T-cell (primary cell): ENCODE measurements at places on chromosomes 2 and 18. TPM values are rescaled to one million over a fixed set of nuclear protein-coding genes. Genes with fewer than 3 reads are reported as not detected.

Gene EPB41L3
- 3.6 TPM for total RNA-seq

Gene KCNE4
- total RNA-seq, result not detected

Gene PPP1R7
- total RNA-seq, result 53.4 TPM

Gene GNAL
- 0.18 TPM for total RNA-seq

Gene TTC27
- 20.5 TPM for total RNA-seq

GRCh38 chr2:201130524-201131186 is 14.7 kb downstream of the CFLAR start:
- H3K4me3 ChIP-seq, result peak overlapping the region; percentile 8
- H3K27me3 ChIP-seq, result no peaks in the 10 kb centered on the region
- H3K4me1 ChIP-seq, result peaks cover 71% of the 10 kb centered on the region
- DNase-seq, result peak; percentile 68
- H3K36me3 ChIP-seq, result peaks cover 6% of the 10 kb centered on the region
- peak overlapping the region; percentile 97 for H3K27ac ChIP-seq

DNA sequence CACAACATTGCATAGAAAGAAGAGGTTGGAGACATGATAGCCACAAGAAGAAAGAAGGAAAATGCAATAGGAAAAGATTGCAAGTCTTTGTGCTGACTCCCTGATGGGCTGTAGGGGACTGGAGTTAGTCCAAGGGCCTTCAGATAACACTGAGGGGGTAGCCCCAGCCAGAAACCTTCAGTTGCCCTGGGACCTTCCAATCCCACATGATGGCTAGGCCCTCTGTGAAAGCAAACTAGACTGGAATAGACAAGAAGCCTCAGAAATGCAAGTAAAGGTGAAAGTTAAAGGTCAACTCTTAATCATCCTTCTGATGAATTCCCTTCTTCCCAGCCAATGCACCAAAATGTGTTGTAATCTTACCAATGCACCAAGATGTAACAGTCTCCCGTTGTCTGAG is 19.2 kb downstream of the CMPK2 start:
- H3K27ac ChIP-seq, result no peak overlapping the region
- DNase-seq, result no peak
- no peaks in the 10 kb centered on the region for H3K4me1 ChIP-seq
- no peak overlapping the region for H3K4me3 ChIP-seq
- H3K27me3 ChIP-seq, result no peaks in the 10 kb centered on the region

- no peaks in the 10 kb centered on the region for H3K27me3 ChIP-seq
- H3K36me3 ChIP-seq, result no peaks in the 10 kb centered on the region
- peak overlapping the region; percentile 89 for H3K27ac ChIP-seq
- H3K4me3 ChIP-seq, result peak overlapping the region; percentile 93
These were observed 815 bp downstream of the CEBPZ start for GRCh38 chr2:37230581-37230980.

- H3K4me1 ChIP-seq, result no peaks in the 10 kb centered on the region
- no peak for DNase-seq
- H3K4me3 ChIP-seq, result no peak overlapping the region
These were observed 287.7 kb upstream of the ZSWIM2 start for GRCh38 chr2:187136646-187137045.

GRCh38 chr2:224309176-224309575 is 92.7 kb downstream of the FAM124B start:
- peaks cover 2% of the 10 kb centered on the region for H3K27me3 ChIP-seq
- H3K36me3 ChIP-seq, result no peaks in the 10 kb centered on the region
- H3K4me1 ChIP-seq, result no peaks in the 10 kb centered on the region

GRCh38 chr2:217430916-217431576 is 571.2 kb upstream of the TNP1 start:
- no peaks in the 10 kb centered on the region for H3K27me3 ChIP-seq
- no peak overlapping the region for H3K27ac ChIP-seq
- no peak overlapping the region for H3K4me3 ChIP-seq
- no peaks in the 10 kb centered on the region for H3K36me3 ChIP-seq
- DNase-seq, result no peak

- no peaks in the 10 kb centered on the region for H3K27me3 ChIP-seq
- no peak overlapping the region for H3K4me3 ChIP-seq
- DNase-seq, result no peak
- H3K36me3 ChIP-seq, result no peaks in the 10 kb centered on the region
These were observed 273.7 kb upstream of the PIK3C3 start for GRCh38 chr18:41681138-41681880.

DNA sequence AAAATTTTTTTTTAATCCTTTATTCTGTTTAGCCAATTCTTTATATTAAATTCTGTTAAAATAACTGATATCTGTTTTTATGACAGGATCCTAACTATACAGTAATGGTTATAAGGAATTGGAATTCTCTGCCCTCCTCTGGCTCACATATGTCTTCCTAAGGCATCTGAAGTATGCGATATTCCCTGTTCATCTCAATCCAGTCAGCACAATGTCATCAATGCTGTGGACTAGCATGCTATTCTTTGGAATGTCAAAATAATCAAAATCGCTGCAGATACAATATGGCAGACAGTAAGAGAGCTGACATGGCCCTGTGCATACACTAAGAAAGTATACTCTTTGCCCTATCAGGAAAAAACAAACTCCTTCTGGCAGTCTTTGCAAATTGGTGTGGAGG is 107.6 kb downstream of the AP1S3 start:
- DNase-seq, result no peak
- no peaks in the 10 kb centered on the region for H3K27me3 ChIP-seq
- H3K27ac ChIP-seq, result no peak overlapping the region
- no peak overlapping the region for H3K4me3 ChIP-seq

DNA sequence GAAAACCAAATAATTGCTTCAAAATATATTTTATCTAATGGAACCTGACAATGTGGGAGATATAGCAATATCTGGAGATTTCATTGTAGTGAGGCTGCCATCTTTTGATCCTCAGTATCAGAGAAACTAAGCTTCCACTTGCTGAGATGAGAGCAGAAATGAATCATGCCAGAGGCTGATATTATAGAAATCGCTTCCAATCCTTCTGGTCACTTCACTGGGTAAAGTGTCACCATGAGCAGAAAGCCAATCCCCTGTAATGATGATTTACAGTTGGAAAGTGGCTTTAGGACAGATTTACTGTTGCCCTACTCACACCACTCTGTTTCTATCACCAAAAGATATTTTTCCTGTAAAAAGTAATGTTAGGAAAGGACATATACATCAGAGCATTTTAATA is 365.0 kb upstream of the VRK2 start:
- H3K4me1 ChIP-seq, result no peaks in the 10 kb centered on the region
- H3K4me3 ChIP-seq, result no peak overlapping the region

DNA sequence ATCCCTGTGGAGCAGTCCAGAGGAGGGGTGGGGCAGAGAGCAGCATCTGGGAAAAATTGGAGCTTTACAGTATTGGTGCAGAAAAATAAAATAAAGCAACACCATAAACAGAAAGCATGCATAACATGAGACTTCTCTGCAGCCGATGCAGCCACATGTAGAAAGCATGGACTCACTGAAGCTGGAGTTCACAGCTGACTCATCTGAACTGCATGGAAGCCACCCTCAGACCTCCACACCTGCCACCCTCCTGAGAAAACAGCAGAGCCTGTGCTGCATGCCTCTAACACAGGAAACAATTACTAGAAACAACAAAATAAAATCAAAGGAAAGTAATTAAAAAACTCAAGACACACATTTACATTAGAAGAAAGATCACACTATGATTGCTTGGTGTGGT is 169.4 kb upstream of the ALKAL2 start:
- H3K36me3 ChIP-seq, result no peaks in the 10 kb centered on the region
- H3K27me3 ChIP-seq, result no peaks in the 10 kb centered on the region
- H3K4me3 ChIP-seq, result no peak overlapping the region

DNA sequence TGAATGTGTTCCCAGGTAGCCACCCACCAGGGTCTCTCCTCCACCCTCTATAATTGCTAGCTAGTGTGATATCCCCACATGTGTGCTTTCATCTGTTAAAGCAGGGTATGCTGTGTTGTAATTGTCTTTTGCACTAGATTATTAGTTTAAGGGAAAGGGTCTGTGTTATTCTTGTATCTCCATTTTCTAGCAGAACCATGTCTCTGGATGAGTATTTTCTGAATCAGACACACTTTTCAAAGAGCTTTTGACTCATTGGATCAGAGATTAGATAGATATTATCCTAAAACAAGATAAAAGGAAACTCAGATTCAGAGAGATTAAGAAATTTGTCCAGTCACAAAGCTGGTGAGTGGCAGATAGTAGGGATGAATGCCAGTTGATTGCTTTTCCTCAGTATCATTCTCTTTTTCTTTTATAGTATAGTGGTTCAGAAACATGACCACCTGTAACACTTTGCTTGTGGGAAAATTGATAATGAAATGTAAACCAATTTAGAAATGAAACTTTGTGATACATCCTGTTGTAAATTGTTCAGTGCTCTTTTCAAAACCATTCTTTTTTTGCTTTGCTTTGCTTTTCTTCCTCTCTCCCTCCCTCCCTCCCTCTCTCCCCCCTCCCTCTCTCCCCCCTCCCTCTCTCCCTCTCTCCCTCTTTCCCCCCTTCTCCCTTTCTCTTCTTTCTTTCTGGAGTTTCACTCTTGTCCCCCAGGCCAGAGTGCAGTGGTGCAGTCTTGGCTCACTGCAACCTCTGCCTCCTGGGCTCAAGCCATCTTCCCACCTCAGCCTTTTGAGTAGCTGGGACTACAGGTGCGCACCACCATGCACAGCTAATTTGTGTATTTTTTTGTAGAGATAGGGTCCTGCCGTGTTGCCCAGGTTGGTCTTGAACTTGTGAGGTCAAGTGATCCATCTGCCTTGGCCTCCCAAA is 7.4 kb downstream of the MIB1 start:
- DNase-seq, result no peak
- peak overlapping the region; percentile 11 for H3K27ac ChIP-seq
- no peaks in the 10 kb centered on the region for H3K36me3 ChIP-seq
- H3K4me3 ChIP-seq, result no peak overlapping the region

DNA sequence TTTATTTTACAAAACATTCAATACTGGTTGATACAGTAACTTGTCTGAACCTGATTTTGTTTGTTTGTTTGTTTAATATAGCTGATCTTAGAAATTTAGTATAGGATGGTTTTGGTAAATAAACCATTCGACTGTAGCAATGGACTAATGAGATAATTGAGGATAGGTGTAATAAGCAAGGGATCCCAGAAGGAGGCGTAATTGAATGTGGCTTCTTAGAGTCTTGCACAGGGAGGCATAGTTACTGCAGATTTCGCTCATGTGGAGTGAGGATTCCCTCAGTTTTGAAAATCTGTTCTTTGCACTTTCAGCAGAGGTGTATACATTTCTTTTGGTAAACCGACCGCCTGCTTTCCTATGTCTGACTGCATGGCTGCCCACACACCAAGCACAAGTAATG is 709.6 kb downstream of the SOCS6 start:
- no peaks in the 10 kb centered on the region for H3K4me1 ChIP-seq
- H3K4me3 ChIP-seq, result no peak overlapping the region
- no peaks in the 10 kb centered on the region for H3K27me3 ChIP-seq
- H3K27ac ChIP-seq, result no peak overlapping the region
- DNase-seq, result no peak
- no peaks in the 10 kb centered on the region for H3K36me3 ChIP-seq

DNA sequence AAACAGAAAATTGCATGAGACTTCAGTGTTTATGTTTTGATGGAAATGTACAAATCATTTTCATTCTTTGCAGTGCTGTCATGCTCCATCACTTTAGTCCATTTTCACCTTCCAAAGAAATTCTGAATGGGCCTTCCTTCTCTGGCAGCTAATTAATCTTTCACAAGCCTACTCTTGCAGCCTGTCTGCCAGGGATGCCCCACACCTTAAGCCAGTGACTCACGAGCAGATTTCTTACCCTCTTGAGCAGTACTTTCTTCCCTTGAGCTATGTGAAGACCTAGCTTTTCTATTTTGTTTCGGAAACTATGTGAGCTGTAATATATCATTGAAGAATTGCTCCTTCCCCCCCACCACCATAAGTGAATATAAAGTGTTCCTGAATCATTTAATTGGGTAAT is 404.3 kb upstream of the VWC2L start:
- no peaks in the 10 kb centered on the region for H3K36me3 ChIP-seq
- H3K27ac ChIP-seq, result no peak overlapping the region
- H3K4me1 ChIP-seq, result no peaks in the 10 kb centered on the region
- no peaks in the 10 kb centered on the region for H3K27me3 ChIP-seq

DNA sequence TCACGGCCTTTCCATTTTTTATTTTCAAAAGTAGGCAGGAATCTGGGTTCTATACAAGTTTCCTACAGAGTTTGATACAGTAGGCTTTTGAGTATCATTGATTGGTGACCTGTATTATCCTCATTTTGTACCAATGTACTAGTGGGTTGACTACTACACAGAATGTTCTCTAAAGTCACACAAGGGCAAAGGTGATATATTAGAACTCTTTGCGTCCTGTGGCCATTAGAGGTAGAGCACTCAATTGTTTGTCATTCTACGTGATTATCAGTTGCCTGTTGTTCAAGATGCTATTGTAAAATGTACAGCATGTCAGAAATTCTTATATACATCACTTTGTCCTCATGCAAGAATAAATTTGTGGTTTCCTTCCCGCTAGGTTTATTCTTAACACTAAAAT is 24.8 kb downstream of the WDR75 start:
- no peaks in the 10 kb centered on the region for H3K4me1 ChIP-seq
- H3K36me3 ChIP-seq, result peaks cover 91% of the 10 kb centered on the region
- no peak overlapping the region for H3K4me3 ChIP-seq
- no peak overlapping the region for H3K27ac ChIP-seq
- no peaks in the 10 kb centered on the region for H3K27me3 ChIP-seq

DNA sequence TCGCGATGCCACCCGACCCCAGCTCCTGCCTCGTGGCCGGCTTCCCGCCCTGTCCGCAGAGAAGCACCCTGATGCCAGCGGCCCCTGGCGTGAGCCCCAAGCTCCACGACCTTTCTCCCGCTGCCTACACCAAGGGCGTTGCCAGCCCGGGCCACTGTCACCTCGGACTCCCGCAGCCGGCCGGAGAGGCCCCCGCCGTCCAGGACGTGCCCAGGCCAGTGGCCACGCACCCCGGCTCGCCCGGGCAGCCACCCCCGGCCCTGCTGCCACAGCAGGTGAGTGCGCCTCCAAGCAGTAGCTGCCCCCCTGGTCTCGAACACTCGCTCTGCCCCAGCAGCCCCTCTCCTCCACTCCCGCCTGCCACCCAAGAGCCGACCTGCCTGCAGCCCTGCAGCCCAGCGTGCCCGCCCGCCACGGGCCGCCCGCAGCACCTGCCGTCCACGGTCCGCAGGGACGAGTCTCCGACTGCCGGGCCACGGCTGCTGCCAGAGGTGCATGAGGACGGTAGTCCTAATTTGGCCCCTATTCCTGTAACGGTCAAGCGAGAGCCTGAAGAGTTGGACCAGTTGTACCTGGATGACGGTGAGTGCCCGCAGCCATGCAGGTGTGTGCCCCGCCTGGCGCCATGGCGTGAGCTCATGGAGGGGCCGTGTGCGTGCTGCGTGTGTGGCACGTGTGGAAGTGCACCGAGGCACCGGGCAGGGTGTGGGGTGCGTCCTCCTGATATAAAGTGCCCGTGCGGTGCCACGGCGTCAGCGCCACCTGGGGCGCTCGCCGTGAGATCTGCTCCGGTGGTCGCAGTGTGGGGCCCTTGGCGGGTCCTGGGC is 90.8 kb downstream of the NFATC1 start:
- no peak overlapping the region for H3K27ac ChIP-seq
- no peak for DNase-seq
- no peaks in the 10 kb centered on the region for H3K27me3 ChIP-seq
- no peaks in the 10 kb centered on the region for H3K4me1 ChIP-seq
- H3K36me3 ChIP-seq, result peaks cover 7% of the 10 kb centered on the region
- H3K4me3 ChIP-seq, result no peak overlapping the region

- DNase-seq, result no peak
- no peak overlapping the region for H3K27ac ChIP-seq
- no peaks in the 10 kb centered on the region for H3K27me3 ChIP-seq
- H3K4me1 ChIP-seq, result no peaks in the 10 kb centered on the region
- no peak overlapping the region for H3K4me3 ChIP-seq
These were observed 62.6 kb downstream of the EMX1 start for GRCh38 chr2:72979896-72980295.
